ENCODE measurements at places on chromosomes 7 and 10.

GRCh38 chr10:117541909-117542705 lies 439 bp upstream of the EMX2 start:
- no peak for DNase-seq

DNA sequence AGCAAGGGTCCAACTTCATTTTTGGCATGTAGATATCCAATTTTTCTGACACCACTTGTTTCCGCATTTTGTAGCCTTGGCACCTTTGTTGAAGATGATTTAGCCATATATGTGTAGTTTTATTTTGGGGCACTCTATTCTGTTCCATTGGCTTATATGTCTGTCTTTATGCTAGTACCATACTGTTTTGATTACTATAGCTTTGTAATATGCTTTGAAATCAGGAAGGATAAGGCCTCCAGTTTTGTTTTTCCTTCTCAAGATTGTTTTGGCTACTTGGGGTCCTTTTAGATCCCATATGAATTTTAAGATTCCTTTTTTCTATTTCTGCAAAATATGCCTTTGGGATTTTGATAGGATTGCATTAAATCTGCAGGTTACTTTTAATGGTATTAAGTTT lies 9.5 kb upstream of the BTBD16 start:
- no peak for DNase-seq

- DNase-seq, result no peak
These were observed 58.8 kb downstream of the INSIG1 start for GRCh38 chr7:155356323-155357105.

- no peak for DNase-seq
These were observed 90.6 kb downstream of the CUL2 start for GRCh38 chr10:34999532-34999931.

DNA sequence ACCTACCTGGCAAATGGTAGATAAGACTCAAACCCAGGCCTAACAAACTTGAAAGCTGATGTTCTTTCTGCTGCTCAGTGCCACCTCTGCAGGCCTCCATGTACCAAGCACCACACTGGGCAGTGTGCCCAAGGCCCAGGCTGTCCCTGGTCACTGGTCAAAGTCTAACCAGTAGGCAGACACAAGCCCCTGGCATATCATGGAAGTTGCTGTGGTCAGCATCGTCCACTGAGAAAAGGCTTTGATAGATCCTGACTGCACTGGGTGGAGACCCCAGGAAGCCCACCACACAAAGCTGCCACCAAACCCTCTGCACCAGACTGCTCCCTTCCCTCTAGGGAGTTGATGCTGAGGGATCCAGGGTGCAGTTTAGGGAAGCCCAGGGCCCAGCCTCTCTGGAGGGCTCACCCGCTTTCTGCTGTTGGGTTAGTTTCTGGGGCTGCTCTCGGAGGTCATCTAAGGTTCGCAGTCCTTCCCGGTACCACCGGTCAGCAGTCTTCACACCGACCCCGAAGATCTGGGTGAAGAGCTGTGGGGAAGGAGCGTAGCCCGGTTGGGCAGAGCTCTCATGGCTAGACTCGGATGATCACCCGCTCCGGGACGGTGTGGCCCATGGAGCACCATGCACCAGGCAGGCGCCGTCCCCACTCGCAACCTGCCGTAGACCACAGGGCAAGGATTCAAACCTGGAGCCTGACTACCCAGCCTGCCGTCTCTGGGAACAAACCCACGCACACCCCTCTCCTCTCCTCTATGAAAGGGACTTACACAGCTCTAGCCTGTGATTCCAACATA lies 6.0 kb downstream of the POLM start:
- DNase-seq, result no peak

DNA sequence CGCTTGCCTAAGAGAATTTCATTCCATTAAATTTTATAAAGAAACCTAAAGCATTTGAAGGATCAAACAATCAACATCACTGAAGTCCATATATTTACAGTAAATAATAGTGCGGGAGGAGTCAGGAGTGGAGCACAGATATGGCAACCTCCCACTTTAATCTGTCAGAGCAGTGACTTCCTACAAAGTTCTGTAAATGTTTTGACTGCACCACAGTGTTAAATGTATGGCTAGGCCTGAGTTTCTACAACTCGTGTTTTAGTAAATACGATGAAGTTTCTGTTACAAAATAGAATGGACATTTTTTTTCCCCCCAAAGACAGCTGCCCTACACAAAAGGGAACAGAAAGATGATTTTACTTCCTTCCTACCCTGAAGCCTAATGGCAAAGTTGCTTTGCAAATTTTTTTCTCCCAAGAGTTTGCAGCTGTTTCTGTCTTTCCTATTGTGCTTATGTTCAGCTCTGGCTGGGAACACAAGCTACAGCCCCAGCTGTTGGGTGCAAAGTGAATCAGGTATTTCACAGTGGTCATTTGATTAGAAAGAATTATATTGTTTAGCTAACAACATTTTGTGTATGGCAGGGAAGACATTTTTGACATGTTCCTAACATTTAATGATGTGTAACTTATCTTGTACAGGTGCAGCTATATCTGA lies 62.1 kb downstream of the MET start:
- no peak for DNase-seq

- peak; percentile 30 for DNase-seq
These were observed 26.2 kb upstream of the ZNF467 start for GRCh38 chr7:149799397-149800168.

- DNase-seq, result no peak
These were observed 441.4 kb upstream of the ZMIZ1 start for GRCh38 chr10:78627254-78627795.

- DNase-seq, result no peak
These were observed 49.7 kb upstream of the WNT16 start for GRCh38 chr7:121279060-121279620.

GRCh38 chr10:95783741-95784140 lies 27.8 kb downstream of the ENTPD1 start:
- no peak for DNase-seq

DNA sequence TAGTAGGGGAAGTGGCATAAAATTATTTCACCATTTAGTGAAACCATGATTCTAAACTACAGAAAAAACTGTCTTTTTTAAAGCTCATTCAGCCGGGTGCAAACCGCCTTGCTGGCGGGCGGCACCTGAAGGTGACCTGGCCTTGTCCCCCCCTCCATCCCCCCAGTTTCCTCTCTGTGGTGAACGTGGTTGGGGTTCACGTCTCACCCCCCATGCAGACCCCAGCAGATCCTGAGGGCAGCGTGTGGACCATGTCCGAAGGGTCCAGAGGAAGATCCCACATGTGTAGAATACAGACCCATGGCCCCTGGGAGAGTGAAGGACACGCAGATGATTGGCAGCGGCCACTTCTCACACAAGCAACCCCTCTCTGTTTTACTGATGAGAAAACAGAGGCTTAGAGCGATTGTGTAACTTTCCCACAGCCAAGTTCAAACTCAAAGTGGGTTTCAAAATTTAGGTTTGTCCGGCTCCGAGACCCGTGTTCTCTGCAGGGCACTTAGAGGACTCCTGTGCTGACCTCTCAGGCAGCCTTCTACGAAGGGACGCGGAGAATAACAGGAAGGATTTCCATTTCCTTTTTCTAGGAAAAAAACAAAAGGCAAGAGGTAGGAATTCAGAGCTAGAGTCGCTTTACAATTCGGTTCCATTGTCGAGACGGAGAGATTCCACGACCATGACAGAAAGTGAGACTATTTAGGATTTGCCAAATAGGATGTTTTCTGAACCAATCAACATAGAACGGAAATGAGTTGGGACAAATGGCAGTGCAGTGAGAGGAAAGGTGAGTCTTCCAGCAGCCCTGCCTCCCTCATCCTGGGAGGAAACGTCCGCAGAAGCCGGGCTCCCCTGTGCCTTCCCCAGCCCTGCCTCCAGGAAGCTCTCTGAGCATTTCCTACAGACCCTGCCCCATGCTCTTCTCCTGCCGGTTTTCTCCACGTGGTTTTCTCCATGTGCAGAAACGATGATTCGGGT lies 67.6 kb upstream of the PITRM1 start:
- DNase-seq, result no peak

GRCh38 chr7:28687537-28687936 lies 270.6 kb downstream of the TRIL start:
- DNase-seq, result no peak

GRCh38 chr7:72268090-72268489 lies 144.0 kb downstream of the CALN1 start:
- no peak for DNase-seq

DNA sequence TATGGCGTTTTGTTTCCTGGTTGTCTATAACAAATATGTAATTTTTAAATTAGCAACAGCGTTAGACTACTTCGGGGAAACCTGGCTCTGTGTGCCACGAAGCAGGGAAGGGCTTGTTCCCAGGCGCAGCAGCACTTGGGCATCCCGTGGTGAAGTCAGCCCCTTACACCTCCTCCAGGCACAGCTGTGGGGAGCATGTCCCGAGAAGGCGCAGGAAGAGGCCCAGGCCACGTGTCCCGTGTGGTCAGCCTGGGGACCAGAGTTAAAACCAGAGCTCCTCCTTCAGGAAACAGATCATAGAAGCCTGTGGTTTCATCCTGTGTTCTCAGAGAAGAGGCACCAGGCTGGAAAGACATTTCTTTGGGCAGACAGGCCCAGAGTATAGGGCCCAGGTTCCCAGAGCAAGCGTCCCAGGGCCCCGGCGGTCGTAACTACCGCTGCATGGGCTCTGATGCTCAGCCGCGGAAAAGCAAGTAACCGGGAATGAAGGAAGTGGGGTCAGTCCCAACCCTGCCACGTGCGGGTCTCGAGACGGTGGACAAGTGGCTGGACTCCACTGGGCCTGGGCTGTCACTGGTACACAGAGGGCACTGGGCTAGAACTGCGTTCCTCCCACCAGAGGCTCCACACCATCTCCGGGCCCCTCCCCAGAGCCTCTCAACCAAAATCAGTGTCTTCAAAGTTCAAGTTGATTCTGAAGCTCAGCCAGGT lies 7.1 kb downstream of the NUDT1 start:
- DNase-seq, result no peak

- no peak for DNase-seq
These were observed 3.1 kb upstream of the ETV1 start for GRCh38 chr7:13992596-13992964.

GRCh38 chr10:100847440-100847839 lies 65.3 kb upstream of the SLF2 start:
- DNase-seq, result peak; percentile 53

GRCh38 chr10:98957801-98958200 lies 277.9 kb downstream of the HPSE2 start:
- DNase-seq, result no peak

GRCh38 chr10:86545101-86545500 lies 23.5 kb upstream of the WAPL start:
- DNase-seq, result no peak

DNA sequence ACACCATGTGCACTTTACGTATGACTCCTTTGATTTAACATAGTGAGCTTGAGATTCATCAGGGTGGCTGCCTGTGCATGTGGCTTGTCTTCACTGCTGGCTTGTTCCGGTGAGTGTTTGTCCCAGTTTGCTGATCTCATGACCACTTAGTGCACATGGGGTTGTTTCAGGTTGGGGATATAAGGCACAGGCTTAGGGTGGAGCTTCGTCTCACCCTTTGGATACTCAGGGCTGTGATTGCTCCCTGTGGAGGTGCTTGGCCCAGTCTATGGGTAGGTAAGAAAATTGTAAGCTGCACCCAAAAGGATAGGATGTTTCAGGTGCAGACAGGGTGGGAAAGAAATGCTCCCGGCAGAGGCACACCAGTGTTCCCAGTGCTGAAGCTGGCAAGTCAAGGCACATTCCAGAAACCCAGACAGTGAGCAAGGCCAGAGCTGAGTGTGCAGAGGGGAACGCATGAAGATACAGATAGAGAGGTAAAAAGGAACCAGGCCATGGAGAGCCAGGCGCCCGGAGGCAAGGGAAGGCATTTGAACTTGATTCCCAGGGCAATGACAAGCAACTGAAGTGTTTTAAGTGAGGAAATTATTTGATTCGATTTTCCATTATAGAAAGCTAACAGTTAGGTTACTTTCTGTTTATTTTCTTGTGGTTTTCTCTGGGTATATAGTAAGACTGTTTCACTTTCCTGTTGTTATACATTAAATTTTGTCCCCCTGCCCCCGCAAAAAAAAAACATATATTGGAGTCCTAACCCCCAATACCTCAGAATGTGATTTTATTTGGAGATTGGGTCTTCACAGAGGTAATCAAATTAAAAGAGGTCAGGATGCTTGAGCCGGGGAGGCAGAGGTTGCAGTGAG lies 289.8 kb upstream of the KLF6 start:
- no peak for DNase-seq
